ENCODE measurements at places on chromosomes 5 and 9.

DNA sequence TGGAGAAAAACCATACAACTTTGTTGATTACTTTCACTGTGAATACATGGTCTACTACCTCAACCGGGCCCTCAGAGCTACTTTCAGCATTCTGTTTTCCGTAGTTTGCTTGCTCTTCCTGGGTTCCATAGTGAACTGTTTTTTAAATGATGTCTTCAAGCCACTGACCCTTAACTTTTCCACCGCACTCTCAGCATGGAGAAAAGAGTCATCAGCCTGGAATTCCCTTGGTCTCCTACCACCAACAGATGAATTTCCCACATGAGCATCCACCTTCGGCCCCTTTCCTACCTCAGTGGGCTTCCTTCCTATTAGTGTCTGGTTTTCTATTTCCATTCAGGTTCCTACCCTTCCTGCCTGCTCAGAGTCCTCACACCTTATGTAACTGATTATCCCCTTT lies 135.9 kb upstream of the ADAMTSL1 start:
- no peak for DNase-seq

DNA sequence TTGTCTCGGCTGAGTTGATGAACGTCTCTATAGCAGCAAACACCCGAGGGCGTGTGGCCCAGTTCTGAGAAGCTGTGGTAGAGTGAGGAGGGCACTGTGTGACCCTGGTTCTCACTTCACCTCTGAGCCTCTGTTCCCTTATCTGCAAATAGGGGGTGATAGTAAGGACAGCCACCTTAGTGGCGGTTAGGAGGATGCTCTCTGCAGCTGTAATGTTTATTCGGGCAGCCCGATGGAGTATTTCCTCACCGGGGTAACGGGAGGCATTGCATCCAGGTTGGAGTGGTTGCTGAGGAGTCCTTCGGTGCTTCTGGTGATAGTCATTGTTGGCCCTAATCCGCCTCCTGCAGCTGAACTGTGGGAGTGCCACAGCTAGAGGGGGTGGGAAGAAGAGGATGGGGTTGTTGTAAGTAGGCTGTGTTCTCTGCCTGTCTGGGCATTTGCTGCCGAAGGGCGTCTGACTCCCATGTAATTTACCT lies 13.9 kb downstream of the PRRC2B start:
- no peak for DNase-seq

GRCh38 chr9:112325127-112325526 lies 8.3 kb downstream of the PTBP3 start:
- DNase-seq = no peak

DNA sequence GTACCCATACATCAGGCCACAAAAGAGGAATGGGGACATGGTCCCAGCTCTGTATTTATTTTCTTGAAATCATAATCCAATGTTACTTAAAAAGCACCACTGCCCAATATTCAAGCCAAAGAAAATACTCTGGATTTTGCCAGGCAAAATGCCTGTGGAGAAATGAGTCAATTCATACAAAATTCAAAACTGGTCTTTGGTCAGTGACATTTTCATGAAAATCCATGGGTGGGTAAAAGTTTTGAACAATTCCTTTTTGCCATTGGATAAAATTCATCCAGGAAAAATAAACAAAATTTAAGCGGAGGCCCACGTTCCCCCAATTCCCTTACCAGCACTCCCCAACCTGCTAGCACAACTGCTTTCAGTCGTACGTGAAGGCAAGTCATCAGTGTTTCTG lies 186.2 kb downstream of the GLIS3 start:
- no peak for DNase-seq

DNA sequence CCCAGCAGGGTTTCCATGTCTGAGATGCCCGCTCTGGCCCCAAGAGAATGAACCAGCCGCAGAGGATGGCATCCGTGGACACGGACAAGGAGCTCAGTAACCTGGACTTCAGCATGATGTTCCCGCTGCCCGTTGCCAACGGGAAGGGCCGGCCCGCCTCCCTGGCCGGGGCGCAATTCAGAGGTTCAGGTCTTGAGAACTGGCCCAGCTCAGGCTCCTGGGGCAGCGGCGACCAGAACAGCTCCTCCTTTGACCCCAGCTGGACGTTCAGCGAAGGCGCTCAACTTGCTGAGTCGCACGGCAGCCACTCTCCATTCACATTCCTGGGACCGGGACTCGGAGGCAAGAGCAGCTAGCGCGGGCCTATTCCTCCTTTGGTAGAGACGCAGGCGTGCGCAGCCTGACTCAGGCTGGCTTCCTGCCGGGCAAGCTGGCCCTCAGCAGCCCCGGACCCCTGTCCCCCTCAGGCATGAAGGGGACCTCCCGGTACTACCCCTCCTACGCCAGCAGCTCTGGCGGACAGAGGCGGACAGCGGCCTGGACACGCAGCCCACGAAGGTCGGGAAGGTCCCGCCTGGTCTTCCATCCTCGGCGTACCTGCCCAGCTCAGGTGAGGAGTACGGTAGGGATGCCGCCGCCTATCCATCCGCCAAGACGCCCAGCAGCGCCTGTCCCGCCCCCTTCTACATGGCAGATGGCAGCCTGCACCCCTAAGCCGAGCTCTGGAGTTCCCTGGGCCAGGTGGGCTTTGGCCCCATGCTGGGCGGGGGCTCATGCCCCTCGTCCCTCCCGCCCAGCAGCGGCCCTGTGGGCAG lies 74.4 kb downstream of the INSL6 start:
- no peak for DNase-seq

- DNase-seq = no peak
Observed at GRCh38 chr5:143515829-143516228, 112.3 kb upstream of the NR3C1 start.

GRCh38 chr5:66777868-66778267 lies 181.7 kb downstream of the MAST4 start:
- DNase-seq = no peak

GRCh38 chr5:57435701-57436134 lies 46.9 kb downstream of the ACTBL2 start:
- DNase-seq = no peak

GRCh38 chr5:61319388-61320146 lies 12.5 kb upstream of the ZSWIM6 start:
- DNase-seq = no peak

DNA sequence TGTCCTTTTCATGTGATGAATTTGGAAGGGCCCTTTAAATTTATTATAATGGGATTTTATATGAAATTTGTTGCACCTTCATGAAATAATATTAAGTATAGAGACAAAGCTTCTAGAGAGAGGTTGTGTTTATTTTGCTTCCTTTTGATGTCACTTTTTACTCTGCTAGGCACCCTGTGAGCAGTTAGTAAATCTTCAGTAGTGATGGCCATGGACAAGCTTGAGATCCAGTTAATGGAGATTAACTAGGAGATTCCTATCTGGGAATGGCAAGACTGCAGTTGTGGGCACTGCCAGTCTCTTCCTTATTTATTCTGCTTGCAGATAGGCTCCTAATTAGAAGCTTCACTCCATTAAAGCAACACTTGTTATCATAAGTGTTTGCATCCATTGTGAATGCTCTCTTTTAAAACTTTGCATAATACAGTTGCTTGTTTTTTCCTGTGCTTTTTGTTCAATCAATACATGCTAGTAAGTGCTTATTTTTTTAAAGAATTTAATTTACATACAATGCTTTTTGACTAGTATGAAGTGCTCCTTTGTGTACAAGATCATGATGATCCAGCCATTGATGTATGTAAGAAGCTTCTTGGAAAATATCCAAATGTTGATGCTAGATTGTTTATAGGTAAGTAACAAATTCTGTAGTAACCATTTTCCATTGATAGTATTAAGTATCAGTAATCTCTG lies 25.9 kb downstream of the UGCG start:
- no peak for DNase-seq

- DNase-seq = no peak
Observed at GRCh38 chr9:127753622-127754021, 18.5 kb upstream of the TOR2A start.

GRCh38 chr5:78543916-78544315 lies 104.7 kb downstream of the LHFPL2 start:
- no peak for DNase-seq

DNA sequence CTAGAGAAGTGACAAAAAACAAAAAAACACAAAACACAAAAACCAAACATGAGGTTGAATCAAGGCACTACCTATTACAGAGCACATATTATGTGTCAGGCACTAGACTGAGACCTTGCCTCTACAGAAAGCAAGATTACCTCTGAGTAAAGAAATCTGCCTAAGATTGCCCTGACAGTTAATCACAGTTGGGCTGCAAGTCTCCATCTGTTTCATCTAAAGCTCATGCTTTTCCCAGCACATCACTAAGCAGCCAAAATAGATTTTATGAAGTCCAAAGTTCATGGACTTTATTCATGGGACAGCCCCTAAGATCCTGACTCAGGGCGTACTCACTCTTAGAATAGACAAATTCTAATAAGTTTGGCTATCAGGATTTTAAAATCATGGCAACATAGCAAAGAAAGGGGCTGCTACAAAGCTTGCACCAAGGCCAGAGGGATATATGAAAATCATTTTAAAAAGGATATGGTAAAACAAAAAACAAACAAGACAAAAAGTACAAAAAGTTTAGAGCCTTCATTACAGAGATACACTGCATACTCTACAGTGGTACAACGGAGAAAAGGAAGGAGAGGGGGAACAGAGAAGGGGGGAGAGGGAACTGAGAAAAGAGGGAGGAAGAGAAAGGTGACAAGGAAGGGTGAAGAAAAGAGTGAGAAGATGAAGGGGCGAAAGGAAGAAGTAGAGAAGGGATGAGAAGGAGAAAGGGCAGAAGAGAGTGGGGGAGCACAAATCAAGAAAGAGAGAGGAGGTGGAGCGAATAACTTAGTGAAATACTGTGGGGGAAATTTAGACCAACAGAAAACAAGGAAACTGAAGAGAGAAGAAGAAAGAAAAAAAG lies 58.2 kb downstream of the RICTOR start:
- DNase-seq = no peak

- no peak for DNase-seq
Observed at GRCh38 chr5:129691220-129691619, 56.7 kb upstream of the MINAR2 start.

GRCh38 chr5:72109625-72110024 lies 2.4 kb downstream of the MAP1B start:
- DNase-seq = no peak

DNA sequence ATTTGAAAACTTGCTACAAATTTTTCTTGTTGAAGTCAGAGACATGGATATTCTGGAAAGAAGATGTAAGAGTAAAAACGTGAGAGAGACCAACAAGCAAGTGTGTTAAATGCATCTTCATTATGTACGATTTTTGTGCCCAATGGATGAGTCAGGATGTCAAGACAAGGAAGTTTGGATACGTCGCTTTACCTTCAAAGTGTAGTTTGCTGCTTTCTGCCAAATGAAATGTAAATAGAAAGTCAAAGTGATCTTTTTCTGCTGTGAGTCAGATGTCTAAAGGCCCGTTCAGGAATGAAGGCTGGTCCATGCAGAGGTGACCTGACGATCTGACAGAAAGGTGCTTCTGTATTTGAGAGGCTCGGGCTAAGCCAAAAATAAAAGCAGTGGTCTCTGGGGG lies 273.1 kb upstream of the PIK3R1 start:
- no peak for DNase-seq

GRCh38 chr9:121613009-121613752 lies 38.3 kb upstream of the DAB2IP start:
- no peak for DNase-seq

DNA sequence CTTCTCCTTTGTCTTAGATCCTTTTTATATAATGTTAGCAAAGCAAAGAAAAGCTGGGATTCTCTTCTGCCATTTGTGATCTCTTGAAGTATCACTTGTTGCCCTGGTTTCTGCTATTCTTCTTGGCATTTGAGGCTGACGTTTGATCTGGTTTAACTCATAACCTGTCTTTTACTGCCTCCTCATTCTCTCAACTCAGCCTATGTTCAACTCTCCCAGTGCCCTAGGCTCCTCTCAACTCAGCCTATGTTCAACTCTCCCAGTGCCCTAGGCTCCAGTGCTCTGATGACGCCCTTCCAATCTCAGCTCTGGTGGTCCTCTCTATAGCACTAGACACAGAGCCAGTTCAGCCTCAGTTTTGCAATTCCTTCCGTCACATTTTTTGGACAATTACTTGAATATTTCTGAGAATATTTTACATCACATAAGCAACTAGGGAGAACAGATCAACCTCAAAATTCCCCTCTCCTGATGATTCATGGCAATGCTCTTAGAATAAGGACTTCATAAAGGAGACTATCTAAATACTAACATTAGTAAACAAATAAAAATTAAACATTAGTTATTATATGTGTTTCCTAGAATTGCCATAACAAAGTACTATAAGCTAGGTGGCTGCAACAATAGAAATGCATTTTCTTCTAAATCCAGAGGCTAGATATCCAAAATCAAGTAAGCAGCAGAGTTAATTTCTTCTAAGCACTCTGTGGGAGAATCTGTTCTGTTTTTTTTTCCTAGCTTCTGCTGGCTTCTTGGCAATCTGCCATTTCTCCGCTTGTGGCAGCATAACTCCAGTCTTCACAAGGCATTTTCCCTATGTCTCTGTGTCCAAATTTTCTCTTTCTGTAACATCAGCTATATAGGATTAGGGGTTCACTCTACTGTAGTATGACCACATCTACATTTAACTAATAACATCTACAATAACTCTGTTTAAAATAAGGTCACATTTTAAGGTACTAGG lies 662.1 kb upstream of the FTMT start:
- DNase-seq = no peak

DNA sequence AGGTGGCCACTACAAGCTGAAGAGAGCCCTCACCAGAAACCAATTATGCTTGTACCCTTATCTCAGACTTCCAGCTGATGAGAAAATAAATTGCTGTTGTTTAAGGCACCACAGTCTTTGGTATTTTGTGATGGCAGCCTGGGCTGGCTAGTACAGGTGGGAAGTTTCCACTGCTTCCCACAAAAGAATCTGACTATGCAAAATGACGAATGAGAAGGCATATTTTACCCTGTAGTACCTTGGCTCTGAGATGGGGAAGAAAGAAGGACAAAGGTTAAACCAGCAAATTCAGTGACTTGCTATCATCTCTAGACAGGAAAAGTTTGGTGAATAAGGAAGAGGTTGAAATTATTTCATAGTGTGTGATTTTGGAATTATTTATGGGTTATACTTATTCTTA lies 112.8 kb upstream of the ELL2 start:
- no peak for DNase-seq

DNA sequence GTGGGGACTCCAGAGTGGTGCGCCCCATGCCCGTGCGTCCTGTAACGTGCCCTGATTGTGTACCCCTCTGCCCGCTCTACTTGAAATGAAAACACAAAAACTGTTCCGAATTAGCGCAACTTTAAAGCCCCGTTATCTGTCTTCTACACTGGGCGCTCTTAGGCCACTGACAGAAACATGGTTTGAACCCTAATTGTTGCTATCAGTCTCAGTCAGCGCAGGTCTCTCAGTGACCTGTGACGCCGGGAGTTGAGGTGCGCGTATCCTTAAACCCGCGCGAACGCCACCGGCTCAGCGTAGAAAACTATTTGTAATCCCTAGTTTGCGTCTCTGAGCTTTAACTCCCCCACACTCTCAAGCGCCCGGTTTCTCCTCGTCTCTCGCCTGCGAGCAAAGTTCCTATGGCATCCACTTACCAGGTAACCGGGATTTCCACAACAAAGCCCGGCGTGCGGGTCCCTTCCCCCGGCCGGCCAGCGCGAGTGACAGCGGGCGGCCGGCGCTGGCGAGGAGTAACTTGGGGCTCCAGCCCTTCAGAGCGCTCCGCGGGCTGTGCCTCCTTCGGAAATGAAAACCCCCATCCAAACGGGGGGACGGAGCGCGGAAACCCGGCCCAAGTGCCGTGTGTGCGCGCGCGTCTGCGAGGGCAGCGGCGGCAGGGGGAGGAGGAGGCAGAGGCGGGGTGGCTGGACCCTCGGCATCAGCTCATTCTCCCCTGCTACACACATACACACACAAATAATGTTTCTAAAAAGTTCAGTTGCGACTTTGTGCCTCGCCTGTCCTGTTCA lies 668 bp downstream of the GLIS3 start:
- no peak for DNase-seq

- DNase-seq = no peak
Observed at GRCh38 chr9:100819980-100820379, 208.5 kb upstream of the PLPPR1 start.

Measured in NCI-H187 treated with DMSO at 0.1 percent for 48 hours (cell line).